T1000 (cell line): ENCODE measurements at places on chromosomes 13 and 19.

DNA sequence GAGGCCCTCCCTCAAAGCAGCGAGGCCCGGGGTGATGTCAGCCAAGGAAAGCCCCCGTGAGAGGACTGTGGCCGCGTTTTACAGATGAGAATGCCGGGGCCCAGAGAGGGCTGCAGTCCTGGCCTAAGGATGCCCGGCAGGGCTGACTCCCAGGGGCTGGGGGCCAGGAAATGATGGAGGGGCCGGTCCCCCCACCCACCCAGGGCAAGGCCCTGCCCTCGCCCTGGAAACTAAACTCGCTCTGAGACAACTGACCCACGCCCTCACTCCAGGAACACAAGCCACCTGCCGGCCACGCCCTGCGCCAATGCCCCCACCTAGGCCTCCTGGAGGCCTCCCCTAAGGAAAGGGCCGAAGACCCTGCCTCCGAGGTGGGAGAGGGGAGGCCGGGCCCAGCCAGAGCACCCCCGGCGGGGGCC lies 7.2 kb downstream of the ZBTB7A start:
- DNase-seq, result no peak

DNA sequence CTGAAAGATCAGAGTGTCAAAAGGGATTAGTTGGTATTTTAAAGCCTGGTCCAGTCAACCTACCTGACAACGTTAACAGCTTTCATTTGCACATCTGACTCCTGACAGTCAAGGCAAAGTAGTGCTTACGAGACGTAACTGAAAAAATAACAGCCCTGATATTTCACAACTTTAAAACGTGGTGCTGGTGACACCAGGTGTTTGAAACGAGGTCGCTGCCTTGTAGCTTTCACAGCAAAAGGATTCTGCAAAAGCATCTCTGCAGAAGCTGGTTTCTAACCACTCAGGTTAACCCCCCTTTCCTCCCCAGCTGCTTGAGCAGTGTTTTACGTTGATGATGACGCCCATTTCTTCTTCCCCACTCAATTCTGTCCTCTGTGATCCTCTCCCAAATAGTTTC lies 23.3 kb downstream of the GGACT start:
- no peak for DNase-seq

DNA sequence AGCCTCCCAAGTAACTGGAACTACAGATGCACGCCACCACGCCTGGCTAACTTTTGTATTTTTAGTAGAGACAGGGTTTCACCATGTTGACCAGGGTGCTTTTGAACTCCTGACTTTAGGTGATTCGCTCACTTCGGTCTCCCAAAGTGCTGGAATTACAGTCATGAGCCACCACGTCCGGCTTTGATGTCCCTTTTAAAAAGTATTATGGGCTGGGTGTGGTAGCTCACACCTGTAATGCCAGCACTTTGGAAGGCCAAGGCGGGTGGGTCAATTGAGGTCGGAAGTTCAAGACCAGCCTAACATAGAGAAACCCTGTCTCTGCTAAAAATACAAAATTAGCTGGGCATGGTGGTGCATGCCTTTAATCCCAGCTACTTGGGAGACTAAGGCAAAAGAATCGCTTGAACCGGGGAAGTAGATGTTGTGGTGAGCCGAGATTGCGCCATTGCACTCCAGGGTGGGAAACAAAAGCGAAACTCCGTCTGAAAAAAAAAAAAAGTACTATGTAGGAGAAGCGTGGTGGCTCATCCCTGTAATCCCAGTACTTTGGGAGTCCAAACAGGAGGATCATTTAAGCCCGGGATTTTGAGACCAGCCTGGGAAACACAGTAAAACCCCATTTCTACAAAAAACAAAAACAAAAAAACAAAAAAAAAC lies 22.8 kb upstream of the ERVV-1 start:
- DNase-seq, result peak; percentile 16

DNA sequence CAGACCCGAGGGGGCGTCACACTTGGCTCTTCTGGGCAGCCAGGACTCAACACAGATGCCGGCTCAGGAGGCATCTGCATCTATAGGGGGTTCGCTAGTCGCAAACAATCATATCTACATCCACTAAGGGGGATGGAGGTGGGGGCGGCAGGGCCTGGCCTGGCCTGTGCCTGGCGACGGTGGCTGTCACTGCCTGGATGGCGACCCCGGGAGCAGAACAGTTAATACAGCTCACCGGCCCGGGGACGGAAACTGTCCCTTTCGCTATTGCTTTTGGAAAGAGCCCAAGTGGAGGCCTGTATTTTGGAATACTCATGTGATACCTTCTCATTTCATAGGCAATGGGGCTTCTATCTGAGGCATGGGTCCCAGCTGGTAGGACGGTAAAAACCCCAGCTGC lies 17.7 kb downstream of the SGTA start:
- no peak for DNase-seq

DNA sequence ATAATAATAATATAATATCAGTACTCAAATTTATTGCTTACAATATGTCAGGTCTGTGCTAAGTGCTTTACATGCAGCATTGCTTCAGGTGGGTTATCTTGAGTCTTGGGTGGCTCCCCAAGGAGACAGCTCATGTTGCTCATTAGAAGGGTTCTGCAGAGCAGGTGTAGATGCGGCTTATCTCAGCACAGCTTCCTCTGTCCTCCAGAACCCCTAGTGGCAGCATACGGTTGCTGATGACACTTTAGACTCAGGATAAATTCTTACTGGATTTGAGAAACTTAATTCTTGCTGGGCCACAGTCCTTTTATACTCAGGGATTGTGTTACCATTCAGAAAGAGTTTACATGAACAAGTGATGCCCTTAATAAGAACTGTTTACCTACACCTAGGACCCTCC lies 8.9 kb downstream of the COG3 start:
- no peak for DNase-seq

DNA sequence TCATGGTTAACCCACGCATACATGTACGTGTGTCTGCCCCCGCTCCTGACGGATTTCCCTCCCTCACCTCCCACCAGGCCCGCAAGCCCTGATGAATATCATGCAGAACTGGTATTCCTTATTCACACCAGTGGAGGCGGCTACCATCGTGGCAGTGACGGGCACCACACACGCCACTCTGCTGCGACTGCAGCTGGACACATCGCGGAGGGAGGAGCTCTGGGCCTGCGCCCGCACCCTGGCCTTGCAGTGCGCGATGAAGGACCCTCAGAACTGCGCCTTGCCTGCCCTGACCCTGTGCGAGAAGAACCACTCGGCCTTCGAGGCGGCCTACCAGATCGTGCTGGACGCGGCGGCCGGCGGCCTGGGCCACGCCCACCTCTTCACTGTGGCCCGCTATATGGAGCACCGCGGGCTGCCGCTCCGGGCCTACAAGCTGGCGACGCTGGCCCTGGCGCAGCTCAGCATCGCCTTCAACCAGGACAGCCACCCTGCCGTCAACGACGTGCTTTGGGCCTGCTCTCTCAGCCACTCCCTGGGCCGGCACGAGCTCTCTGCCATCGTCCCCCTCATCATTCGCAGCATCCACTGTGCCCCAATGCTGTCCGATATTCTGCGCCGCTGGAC lies 35.0 kb downstream of the ZSWIM4 start:
- no peak for DNase-seq

GRCh38 chr13:82436099-82436585 lies 1446.1 kb downstream of the SLITRK1 start:
- DNase-seq, result no peak

- DNase-seq, result no peak
These were observed 100.4 kb downstream of the ING1 start for GRCh38 chr13:110813646-110814624.

GRCh38 chr13:67736646-67737420 lies 506.7 kb upstream of the PCDH9 start:
- no peak for DNase-seq

DNA sequence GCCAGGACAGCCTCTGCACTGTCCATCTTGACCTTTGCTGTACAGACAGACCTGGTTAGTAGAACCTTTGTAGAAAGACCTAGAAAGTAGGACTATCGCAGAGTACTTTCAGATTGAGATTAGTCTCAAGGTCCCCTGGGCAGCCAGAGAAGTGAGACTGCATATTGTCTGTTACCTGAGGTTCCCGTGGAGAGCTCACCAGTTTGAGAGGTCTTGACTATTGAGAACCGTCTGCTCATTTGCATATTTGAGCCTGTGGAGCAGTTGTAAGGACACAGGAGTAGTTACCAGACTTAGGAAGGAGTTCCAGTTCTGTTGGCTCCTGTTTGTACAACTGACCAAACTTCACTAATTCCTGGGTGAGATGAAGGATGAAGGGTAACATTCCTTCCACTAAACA lies 66.2 kb downstream of the SPATA13 start:
- DNase-seq, result no peak

- no peak for DNase-seq
These were observed 12.2 kb downstream of the CBARP start for GRCh38 chr19:1225440-1226226.

- no peak for DNase-seq
These were observed 72.5 kb downstream of the PCDH17 start for GRCh38 chr13:57704031-57704430.

- DNase-seq, result peak; percentile 73
These were observed at the start of gene FSD1 for GRCh38 chr19:4304538-4305256. Gene FSD1 (plus strand): TSS chr19:4304598. CDS start chr19:4304747, 149 bp downstream.

DNA sequence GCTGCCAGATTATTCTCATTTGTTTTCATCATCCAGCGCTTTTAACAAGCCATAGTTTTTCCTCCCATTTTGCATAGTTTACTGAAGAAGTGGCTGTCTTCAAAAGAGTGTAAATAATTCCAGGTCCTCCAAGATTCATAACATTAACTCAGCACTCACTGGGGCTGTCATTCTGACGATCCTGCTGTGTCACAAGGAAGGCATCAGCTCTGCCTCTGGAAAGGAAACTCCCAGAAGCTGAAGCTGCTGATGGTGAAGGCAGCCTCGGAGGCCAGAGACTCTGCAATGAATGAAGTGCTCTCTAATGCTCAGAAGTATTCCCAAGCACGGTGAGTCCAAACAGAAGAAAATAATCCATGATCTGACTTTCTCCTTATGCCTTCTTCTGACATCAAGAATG lies 60.0 kb downstream of the FLT1 start:
- no peak for DNase-seq

- DNase-seq, result no peak
These were observed 50.4 kb downstream of the MYO9B start for GRCh38 chr19:17125728-17126677.

- no peak for DNase-seq
These were observed 192.3 kb downstream of the RGCC start for GRCh38 chr13:41649659-41650058.

GRCh38 chr19:42555317-42555716 lies 27.0 kb upstream of the CEACAM1 start:
- DNase-seq, result no peak
